ENCODE measurements at places on chromosomes 11 and 22. TPM values are rescaled to one million over a fixed set of nuclear protein-coding genes. Genes with fewer than 3 reads are reported as not detected.

GRCh38 chr11:86202013-86202336 lies 42.6 kb upstream of the EED start:
- no peak for DNase-seq
- H3K4me3 ChIP-seq, result no peak overlapping the region
- no peaks in the 10 kb centered on the region for H3K36me3 ChIP-seq
- H3K4me1 ChIP-seq, result no peaks in the 10 kb centered on the region
- H3K27ac ChIP-seq, result no peak overlapping the region
- no peaks in the 10 kb centered on the region for H3K27me3 ChIP-seq

Gene DBX1
- polyA plus RNA-seq, result not detected

DNA sequence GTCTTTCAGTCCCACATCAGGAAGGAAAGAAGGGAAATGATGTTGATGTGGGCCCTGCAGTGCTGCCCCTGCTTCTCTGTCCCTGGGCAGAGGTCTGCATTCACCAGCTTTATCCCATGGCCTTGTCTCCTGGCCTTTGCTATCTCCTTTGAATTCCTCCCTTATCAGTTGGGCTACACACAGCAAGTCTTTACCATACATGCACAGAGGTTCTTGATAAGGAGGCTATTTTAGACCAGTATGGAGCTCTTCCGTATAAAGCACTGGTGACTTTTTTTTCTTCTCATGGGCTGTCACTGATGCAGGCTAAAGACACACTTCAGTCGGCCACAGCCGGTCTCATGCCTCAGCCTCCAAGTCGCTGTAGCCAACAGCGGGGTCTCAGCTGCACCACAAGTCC lies 20.2 kb downstream of the MYO18B start:
- no peaks in the 10 kb centered on the region for H3K4me1 ChIP-seq
- no peaks in the 10 kb centered on the region for H3K36me3 ChIP-seq
- no peak for DNase-seq
- H3K27me3 ChIP-seq, result peaks cover 2% of the 10 kb centered on the region
- no peak overlapping the region for H3K4me3 ChIP-seq
- H3K27ac ChIP-seq, result no peak overlapping the region

DNA sequence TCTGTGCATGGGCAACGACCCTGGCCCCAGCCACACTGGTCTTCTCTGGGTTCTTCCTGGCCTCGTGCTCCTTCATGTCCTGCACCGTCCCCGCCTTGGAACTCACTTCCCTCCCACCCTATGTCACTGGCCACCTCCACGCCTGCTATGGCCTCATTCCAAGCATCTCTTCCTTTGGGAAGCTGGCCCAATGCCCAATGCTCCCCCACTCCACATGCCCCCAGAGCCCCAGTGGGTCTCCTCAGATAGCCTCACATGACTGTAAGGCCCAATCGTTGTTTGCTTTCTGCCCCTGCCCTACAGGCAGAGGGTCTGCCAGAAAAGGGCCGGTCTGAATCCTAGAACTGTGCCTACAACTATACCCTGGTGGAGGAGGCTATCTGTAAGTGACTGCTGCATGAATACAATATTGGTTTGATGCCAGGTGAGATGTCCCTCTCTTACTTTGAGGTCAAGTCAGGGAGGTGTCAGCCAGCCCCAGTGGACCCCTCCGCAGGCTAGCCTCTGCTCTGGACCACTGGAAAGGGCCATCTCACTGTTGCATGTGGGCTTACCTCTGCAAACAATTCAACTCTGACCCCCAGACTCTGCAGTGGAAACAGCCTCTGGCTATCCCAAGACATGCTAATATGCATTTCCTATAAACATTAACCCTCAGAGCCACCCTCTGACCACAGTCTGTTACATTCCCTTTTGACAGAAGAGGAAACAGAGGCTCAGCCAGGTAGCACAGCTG lies 2.1 kb upstream of the GNAZ start:
- peaks cover 10% of the 10 kb centered on the region for H3K27me3 ChIP-seq
- no peaks in the 10 kb centered on the region for H3K36me3 ChIP-seq
- no peak for DNase-seq

- no peak for DNase-seq
- H3K27ac ChIP-seq, result no peak overlapping the region
- no peak overlapping the region for H3K4me3 ChIP-seq
- H3K36me3 ChIP-seq, result no peaks in the 10 kb centered on the region
- no peaks in the 10 kb centered on the region for H3K4me1 ChIP-seq
Observed at GRCh38 chr11:45316258-45316657, 30.1 kb upstream of the SYT13 start.

Gene F2
- not detected for polyA plus RNA-seq

- peaks cover 16% of the 10 kb centered on the region for H3K4me1 ChIP-seq
- no peak for DNase-seq
- H3K27me3 ChIP-seq, result peaks cover 13% of the 10 kb centered on the region
- H3K4me3 ChIP-seq, result no peak overlapping the region
- H3K36me3 ChIP-seq, result no peaks in the 10 kb centered on the region
Observed at GRCh38 chr11:34630544-34630943, 9.7 kb downstream of the EHF start.

Gene MMP12
- not detected for polyA plus RNA-seq

Gene RHOG
- 167 TPM for polyA plus RNA-seq

Gene VSIG10L2
- polyA plus RNA-seq, result not detected

GRCh38 chr11:61880454-61880853 lies 10.9 kb downstream of the FADS3 start:
- no peaks in the 10 kb centered on the region for H3K36me3 ChIP-seq
- H3K4me1 ChIP-seq, result peaks cover 6% of the 10 kb centered on the region
- H3K4me3 ChIP-seq, result no peak overlapping the region
- H3K27me3 ChIP-seq, result no peaks in the 10 kb centered on the region

DNA sequence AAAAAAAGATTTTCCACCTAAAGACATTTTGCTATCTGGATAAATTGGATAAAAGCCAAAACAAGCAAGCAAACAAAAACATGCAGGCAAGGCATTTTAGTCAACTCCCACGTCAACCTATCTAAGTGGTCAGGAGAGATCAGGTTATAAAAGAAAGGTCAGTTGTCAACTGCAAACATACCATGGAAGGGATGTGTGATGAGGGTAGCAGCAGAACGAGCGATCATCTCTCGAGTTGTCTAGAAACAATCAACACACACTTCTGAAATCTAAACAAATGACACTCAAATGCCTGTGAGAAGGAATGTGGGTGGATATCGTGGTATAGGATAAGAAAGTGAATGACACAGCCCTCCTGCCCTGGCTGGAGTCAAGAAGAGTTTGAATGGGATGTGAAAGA lies 10.9 kb downstream of the MTCH2 start:
- no peak for DNase-seq
- peaks cover 59% of the 10 kb centered on the region for H3K36me3 ChIP-seq
- no peak overlapping the region for H3K4me3 ChIP-seq
- no peak overlapping the region for H3K27ac ChIP-seq
- H3K27me3 ChIP-seq, result peaks cover 2% of the 10 kb centered on the region
- H3K4me1 ChIP-seq, result no peaks in the 10 kb centered on the region

DNA sequence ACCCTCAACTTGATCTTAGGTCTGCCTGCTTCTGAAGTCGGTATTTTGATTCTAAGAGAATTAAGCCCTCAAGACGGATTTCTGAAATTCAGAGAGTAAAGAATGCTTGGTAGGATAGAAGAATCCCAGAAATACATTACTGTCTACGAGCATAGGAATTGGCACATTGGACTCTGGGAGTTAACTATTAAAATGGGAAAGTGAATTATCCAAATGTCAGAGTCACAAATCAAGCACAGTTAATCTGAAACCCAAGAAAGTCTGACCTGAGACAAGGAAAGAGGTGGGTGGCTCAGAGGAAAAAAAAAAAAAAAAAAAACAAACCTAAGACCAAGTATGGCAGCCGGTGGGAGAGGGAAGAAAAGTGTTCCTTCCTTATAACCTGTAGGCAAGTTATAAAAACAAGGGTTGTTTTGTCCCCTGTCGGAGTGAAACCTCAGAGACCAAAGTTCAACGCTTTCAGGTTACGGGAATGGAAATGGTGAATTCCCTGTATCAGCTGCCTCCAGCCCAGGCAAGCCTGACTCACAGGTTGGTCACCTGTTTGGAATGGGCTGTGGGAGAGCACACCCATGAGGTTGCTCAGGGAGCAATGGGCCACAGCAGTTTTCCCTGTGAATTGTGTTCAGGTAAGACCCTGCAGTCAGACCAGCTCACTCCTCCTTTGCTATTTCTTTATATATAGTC lies 139.0 kb downstream of the ETS1 start:
- peaks cover 26% of the 10 kb centered on the region for H3K4me1 ChIP-seq
- no peak overlapping the region for H3K4me3 ChIP-seq
- H3K36me3 ChIP-seq, result peaks cover 7% of the 10 kb centered on the region
- peaks cover 5% of the 10 kb centered on the region for H3K27me3 ChIP-seq
- DNase-seq, result no peak

GRCh38 chr11:130689222-130689908 lies 226.9 kb downstream of the SNX19 start:
- no peaks in the 10 kb centered on the region for H3K36me3 ChIP-seq
- H3K27ac ChIP-seq, result no peak overlapping the region
- H3K27me3 ChIP-seq, result no peaks in the 10 kb centered on the region
- H3K4me1 ChIP-seq, result no peaks in the 10 kb centered on the region
- H3K4me3 ChIP-seq, result no peak overlapping the region

DNA sequence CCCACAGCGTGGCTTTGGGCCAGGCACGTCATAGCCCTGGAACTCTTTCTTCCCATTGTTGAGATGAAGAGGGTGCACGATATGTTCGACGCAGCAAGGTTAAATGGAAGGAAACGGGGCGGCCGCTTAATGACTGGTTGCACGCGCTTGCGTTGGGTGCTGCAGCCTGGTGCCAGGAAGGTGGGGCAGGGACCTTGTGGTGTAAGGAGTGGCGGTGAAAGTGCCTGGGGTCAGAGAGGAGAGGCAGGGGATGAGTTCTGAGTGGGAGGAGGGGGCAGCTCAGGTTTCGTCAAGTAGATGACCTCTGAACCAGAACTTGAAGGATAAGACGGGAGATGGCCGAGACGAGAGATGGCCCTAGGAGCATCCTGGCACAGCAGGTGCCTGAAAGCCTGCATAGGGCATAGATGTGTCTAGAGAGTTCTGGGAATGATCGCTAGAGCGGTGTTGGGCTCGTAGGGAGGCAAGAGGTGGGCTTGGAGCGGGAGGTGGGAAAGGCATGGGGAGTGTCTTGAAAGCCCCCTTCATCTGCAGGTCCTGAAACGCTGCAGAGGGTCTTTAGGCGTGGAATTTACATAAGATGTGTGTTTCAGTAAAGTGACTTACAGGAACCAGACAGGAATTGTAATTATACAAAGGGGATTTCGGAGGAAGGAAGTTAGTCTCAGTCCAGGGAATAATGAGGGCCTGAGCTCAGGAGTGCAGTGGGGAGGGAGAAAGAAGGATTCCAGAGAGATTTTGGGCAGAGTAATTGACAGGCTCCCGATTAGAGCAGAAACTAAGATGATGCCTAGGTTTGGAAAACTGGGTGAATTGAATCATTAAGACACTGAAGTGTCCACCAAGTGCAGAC lies 43.2 kb upstream of the CLDN5 start:
- H3K4me1 ChIP-seq, result no peaks in the 10 kb centered on the region
- DNase-seq, result no peak
- no peak overlapping the region for H3K27ac ChIP-seq
- H3K36me3 ChIP-seq, result no peaks in the 10 kb centered on the region

DNA sequence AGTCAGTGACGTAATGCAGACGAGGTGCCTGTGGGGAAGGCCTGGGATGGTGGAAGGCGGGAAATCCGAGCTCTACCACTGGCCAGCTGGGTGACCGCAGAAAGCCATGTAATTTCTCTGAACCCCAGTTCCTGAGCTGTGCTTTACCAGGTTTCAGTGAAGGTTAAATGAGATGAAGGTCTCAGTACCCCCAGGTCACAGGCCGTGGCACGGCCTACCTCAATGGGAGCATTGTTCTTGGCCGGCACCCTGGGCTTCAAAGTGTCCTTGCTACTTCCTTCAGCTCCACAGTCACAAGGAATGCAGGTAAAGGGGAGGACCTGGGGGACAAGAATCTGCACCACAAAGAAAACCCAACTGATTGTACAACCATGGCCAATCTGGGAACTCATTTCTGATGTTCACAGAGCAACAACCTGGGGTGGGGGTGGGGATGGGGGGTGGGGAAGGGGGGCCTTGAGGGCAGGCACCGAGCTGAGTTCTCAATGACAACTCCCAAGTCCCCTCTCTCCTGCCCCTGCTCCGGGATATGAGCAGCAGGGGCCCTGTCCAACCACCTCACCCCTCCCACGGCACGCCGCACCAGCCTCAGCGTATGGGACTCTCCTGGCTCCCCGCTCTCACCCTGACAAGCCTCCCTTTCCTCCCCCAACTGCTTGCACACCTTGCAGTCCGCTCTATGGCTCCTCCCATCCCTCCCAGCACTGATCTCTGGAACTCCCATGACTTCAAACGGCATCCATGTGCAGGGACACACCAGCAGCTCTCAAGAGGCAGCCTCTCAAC lies 59.1 kb upstream of the ARFGAP3 start:
- H3K36me3 ChIP-seq, result peaks cover 6% of the 10 kb centered on the region
- no peak overlapping the region for H3K4me3 ChIP-seq
- no peak overlapping the region for H3K27ac ChIP-seq
- no peaks in the 10 kb centered on the region for H3K27me3 ChIP-seq

- H3K27ac ChIP-seq, result peak overlapping the region; percentile 91
- H3K27me3 ChIP-seq, result peaks cover 27% of the 10 kb centered on the region
- no peaks in the 10 kb centered on the region for H3K36me3 ChIP-seq
- H3K4me3 ChIP-seq, result peak overlapping the region; percentile 92
Observed at GRCh38 chr11:124672536-124673215, 863 bp downstream of the SIAE start.

GRCh38 chr22:35378621-35379020 lies 2.3 kb upstream of the HMOX1 start:
- H3K27me3 ChIP-seq, result peaks cover 3% of the 10 kb centered on the region
- no peak overlapping the region for H3K27ac ChIP-seq
- H3K4me1 ChIP-seq, result peaks cover 22% of the 10 kb centered on the region
- DNase-seq, result no peak

DNA sequence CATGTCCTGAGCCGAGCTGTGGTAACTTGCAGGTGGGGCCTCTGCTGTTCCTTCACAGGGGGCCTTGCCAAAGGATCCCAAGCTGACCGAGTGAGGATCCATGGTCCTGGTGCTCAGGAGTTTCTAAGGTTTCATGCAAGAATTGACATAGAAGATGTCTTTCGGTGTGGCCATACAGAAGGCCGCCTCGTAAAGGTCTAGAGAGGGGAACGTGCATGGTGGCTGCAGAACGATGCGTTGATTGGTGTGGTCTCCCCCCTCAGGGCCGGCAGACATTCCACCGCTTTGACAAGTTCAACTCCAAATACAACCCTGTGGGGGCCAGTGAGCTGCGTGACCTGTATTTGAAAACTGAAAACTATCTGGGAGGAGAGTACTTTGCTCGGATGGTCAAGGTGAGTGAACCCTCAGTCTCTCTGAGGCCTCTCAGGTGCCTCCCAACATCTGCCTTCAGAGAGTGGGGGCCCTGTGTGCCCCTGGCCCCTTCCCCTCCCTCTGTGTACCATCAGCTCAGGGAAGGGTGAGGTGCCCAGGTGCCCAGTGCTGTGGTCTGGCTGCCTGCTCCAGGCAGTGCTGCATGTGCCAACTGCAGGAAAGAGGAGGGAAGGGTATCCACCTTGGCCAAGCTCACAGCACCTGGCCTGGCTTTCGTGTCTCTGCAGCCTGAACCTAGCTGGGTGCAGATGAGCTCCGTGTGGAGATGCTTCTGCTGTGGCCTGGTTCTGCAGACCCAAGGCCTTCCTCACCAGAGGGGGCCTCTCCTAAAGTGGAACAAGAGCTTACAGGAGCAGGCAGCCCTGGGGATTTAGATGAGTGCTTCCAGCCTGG lies 39.8 kb downstream of the AMPD3 start:
- no peak for DNase-seq
- no peak overlapping the region for H3K27ac ChIP-seq
- peaks cover 8% of the 10 kb centered on the region for H3K4me1 ChIP-seq
- no peak overlapping the region for H3K4me3 ChIP-seq

- H3K36me3 ChIP-seq, result no peaks in the 10 kb centered on the region
- H3K4me3 ChIP-seq, result no peak overlapping the region
- no peak for DNase-seq
- H3K27me3 ChIP-seq, result no peaks in the 10 kb centered on the region
- H3K27ac ChIP-seq, result no peak overlapping the region
Observed at GRCh38 chr11:92167571-92167970, 57.0 kb upstream of the FAT3 start.
